ENCODE measurements at places on chromosomes 11 and 22.

DNA sequence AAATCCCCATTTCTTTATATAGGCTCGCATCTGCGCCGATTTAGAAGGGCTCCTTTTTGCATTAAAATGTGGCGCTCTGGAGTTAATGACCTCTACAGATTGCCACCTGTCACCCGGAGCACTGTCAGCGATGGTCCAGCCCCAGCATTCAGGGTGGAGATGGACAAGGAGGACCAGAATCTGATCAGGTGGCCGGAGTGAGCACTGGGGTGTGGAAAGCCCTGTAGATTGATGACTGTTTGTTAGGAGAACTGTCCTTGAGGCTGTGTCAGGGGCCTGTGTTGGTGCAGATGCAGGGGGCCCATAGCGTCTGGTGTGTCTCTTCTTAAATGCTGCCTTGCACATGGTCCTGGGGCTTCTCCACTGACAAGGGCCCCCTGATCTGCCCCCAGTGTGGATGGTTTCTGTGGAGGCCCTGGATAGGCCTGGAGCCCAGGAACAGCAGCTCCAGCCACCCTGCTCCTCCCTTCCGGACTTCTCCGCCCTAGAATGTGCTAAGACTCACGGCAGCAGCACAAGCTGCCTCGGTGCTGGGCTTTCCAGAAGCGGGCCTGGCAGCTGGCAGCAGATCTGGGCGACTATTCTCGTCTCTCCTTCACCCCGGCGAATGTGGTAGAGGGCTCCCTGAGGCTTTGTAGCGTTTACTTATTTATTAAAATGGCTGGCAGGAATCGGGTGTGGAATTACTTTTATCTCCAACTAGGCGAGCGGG lies 1333.3 kb downstream of the BRD1 start:
- no peak for DNase-seq

DNA sequence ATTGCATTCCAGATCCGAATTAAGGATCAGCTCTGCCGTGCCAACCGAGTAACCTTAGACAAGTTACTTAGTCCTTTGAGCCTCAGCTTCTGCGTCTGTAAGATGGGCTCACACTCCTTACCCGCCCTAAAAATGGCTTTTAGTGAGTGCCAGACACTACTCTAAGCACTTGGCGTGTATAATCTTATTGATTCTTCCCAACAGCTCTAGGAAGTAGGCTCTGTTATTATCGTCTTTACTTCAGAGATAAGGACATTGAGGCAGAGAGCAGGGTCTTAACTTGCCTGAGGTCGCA lies 21.7 kb upstream of the ROBO3 start:
- DNase-seq = no peak

GRCh38 chr22:31556627-31557203 lies 60.4 kb downstream of the SFI1 start:
- no peak for DNase-seq

DNA sequence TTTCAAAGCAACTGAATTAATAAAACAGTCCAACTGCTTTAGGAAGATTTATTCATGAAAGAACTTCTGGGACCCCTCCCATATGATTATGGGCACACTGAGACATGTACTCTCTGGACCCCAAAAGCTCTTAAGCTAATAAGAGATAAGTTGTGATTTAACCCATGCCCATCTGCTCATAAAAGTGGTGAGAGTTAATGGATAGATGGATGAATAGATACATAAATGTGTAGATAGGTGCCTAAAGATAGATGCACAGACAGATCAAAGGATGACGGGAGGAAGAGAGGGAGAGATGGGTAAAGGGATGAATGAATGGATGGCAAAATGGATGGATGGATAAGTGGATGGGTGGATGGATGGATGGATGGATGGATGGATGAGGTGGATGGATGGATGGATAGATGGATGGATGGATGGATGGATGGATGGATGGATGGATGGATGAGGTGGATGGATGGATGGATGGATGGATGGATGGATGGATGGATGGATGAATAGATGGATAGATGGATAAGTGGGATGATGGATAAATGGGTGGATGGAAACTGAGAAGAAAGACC lies 29.4 kb upstream of the TH start:
- DNase-seq = no peak

DNA sequence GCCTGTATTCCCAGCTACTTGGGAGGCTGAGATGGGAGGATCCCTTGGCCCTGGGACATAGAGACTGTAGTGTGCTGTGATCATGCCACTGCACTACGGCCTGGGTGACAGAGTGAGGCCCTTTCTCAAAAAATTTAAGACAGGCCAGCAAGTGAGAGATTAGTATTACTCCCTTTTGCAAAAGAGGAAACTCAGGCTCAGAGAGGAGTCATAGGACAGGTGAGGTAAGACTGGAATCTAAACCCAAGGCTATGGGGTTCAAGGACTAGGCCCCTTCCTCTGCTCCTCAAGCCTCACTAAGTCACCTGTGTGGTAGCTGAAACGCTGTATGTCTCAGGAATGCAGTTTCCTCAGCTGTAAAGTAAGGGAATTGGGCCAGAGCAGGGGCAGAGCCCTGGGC lies 1.6 kb upstream of the P2RY2 start:
- no peak for DNase-seq

DNA sequence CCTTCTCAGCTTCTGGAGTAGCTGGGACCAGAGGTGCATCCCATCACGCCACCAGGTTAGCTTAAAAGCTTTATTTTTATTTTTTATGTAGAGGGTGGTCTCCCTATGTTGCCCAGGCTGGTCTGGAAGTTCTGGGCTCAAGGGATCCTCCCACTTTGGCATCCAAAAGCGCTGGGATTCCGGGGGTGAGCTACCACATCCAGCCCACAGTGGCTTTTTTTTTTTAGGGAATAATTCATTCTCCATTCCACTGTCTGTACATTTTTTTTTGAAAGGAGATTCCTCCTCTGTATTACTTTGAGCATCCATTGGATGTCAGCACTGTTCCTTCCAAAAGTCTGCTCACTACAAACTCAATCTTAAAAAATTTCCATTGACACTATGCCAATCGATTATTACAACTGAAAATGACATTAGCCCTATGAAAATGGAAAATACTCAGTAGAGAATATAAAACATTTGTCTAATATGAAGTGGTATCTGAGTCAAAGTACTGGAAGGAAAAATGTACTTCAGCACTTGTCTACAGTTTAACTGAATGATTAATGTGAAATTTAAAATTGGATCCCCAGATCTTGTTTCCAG lies 1.3 kb upstream of the LPXN start:
- DNase-seq = no peak

DNA sequence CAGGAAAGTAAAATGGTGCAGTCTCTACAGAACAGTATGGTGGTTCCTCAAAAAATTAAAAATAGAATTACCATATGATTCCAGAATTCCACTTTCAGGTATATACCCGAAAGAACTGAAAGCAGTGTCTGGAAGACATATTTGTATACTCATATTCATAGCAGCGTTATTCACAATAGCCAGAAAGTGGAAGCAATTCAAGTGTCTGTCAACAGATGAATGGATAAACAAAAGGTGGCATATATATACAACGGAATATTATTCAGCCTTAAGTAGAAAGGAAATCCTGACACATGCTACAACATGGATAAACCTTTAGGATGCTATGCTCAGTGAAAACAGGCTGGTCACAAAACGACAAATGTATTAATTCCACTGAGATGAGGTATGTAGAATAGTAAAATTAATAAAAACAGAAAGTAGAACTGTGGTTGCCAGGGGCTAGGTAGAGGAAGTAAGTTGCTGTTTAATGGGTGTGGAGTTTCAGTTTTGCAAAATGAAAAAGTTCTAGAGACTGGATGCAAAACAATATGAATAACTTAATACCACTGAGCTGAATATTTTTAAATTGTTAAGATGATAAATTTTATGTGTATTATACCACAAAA lies 14.5 kb downstream of the SAA1 start:
- no peak for DNase-seq

DNA sequence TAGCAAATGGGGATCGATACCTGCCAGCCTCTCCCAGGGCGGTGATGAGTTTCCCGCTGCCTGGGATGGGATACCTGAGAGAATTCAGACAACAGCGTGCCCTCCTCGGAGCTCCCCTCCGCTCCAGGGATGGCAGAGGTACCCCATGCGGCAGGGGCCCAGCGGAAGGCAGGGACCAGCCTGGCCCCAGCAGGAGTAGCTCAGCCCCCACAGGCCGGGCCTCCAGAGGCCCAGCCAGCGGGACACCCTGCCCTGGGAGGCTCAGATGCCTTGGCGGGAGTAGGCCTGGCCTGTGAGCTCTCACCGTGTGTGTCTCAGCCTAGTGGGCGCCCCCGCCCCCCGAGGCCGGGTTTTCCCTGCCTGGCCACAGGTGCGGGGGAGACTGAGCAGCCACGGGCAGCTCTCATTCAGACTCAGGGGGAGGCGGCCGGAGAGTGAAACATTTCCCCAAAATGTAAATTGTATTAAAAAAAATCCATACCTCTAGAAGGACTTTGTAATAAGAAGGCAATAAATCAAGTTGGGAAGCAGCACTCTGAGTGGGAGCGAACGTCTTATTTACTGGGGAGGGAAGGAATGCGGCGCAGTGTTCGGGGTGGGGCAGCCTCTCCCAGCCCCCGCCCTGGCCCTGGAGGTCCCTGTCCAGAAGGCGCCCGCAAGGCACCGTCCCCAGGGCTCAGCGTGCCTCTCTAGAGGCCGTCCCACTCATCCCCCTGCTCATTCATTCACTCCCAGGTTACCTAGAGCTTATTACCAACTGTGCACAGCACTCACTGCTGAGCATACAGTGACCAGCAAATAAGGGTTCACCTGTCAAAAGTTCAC lies 888.0 kb downstream of the BRD1 start:
- DNase-seq = no peak

GRCh38 chr11:128860571-128861361 lies 6.3 kb downstream of the KCNJ1 start:
- DNase-seq = no peak

GRCh38 chr22:30288419-30289140 lies 725 bp downstream of the CASTOR1 start:
- no peak for DNase-seq

DNA sequence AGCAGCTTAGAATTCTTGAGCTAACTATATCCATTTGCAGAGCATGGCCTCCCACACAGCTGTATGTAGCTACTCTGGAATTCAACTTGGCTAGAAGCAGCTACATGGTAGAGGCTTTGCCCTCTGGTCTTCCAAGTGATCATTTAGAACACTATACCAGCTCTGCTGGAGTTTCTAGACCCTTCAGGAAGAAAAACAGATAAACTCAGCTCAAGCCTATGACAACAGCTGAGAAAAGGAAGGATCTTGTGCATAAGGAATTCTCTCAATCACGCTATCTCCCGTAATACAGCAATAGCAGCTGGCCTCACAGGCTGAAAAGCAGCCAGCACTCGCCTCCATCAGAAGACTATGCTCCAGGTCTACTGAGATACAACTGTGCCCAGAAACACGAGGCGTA lies 50.6 kb upstream of the APOA1 start:
- no peak for DNase-seq

DNA sequence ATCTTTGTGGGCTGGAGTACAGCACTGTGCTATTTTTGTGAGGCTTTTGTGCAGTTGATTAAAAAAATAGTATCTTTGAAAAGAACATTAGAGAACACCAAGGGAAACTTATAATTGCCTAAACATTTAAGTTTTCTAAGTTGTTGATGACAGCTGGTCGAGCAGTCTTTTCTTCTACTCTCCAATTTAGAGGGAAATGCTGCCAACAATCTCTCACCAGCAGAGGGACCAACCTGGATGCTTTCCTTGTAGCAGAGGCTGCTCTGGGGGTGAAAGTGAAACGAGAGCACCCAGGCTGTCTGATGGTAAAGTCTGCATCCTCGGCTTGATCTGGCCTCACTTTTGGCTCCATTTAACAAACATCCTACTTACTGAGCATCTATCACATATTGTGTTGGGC lies 1286.5 kb upstream of the TENM4 start:
- no peak for DNase-seq
